ENCODE measurements at places on chromosomes 2 and 18.

- no peak for DNase-seq
Observed at GRCh38 chr18:27808683-27809082, 368.2 kb downstream of the CDH2 start.

GRCh38 chr2:54546923-54547720, 91.0 kb downstream of the SPTBN1 start:
- no peak for DNase-seq

- DNase-seq, result no peak
Observed at GRCh38 chr2:30257266-30258214, 26.2 kb downstream of the LBH start.

DNA sequence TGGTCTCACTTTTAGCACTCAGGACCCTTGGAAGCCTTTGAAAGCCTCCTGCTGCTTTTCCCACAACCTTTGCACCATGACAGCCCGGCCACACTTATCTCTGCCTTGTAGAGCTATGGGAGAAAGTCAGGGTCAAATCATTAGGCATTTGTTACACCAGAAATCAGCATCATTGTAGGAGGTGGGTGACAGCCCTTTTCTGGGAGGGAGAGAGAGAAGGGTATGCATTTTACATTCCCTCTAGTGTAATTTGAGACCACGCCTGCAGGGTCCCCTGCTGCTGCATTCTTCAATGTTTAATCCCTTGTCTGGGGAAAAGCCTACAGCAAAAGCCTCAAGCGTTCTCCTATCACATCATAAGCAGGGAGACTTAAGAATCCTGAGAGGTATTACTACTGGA, 766.8 kb upstream of the FAM98A start:
- no peak for DNase-seq

- no peak for DNase-seq
Observed at GRCh38 chr2:108454440-108454839, 5.4 kb downstream of the GCC2 start.

DNA sequence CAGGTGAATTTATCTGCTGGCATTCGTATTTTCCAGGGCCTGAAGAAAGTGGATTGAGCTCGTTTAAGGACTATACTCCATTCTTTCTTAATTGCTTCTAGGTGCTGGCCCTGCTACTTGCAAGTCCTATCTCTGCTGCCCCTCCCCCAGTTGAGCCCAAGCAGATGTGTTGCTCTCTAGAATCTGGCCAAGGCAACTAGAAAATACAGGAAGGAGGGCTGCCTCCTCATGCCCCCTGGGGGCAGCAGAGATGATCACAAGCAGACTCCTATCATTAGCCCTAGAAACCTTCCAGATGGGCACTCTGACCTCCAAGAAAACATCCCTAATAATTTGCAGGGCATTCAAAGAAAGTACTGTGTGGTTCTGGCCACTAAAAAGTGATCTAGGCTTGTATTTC, 72.5 kb upstream of the CYP26B1 start:
- DNase-seq, result no peak

GRCh38 chr2:121372082-121372481, 87.1 kb upstream of the TFCP2L1 start:
- no peak for DNase-seq

DNA sequence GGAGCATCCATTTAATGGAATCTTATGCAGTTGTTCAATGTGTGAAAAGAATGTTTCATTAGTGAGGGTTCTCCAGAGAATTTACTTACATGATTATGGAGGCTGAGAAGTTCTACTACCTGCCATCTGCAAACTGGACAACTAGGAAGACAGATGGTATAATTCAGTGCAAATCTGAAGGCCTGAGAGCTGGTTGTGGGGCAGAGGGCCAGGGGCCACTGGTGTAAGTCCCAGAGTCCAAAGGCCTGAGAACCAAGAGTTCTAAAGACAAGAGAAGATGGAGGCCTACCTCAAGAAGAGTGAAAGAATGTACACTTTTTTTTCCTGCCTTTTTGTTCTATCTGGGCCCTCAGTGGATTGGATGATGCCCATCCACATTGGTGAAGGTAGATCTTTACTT, 114.8 kb downstream of the DDX1 start:
- no peak for DNase-seq

DNA sequence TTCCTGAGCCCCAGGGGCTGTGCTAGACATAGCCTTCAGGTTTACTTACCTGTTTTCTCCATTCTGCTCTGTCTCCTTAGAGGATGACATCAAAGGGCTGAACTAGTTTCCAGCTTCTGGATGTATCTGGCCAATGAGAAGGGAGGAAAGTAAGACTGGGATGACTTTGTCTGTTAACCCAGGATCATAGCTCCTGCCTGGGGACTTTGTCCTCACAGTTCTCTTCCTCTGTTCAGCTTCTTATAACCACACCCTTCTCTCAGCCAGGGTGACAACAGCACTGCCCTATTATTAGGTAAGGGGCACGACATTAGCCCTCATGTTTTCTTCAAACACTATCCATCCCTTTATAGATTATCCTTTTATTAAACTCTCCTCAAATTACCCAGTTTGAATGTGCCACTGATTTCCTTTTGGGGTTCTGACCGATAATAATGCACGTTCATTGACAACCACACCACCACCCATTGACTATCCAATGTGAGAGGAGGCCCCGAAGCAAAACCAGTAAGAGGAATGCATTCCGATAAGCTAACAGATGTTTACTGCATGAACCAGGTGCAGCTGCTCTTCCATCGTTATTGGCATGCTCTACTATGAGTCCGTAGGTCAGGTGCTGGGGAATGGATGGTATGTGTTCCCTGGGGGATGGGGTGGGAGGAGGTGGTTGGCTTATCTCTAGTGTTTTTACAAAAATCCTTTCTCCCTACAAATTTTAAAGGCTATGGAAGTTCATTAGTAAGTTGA, 23.5 kb downstream of the TSN start:
- no peak for DNase-seq

DNA sequence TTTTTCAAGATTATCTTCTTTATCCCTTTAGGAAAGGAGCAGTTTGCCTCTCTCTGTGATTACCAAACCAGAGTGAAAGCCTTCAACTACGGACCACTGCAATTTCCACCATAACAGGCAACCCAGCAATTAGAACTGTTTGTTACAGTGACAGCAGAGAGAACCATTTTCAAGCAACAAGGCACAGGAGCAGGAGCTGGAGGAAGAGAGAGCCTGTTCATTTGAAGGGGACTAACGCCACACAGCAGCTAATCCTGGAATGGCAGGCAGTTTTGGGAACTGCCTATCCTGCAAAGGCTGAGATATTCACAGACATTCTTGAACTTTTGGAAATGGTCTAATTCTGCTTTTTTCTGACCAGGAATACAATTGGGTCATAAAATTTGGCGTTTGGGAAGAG, 1541.9 kb upstream of the PIK3C3 start:
- DNase-seq, result peak; percentile 40

GRCh38 chr18:73768043-73768442, 379.6 kb downstream of the FBXO15 start:
- no peak for DNase-seq

GRCh38 chr2:204313256-204313655, 232.0 kb upstream of the PARD3B start:
- no peak for DNase-seq

GRCh38 chr2:189959450-189959849, 103.1 kb downstream of the MSTN start:
- DNase-seq, result no peak

DNA sequence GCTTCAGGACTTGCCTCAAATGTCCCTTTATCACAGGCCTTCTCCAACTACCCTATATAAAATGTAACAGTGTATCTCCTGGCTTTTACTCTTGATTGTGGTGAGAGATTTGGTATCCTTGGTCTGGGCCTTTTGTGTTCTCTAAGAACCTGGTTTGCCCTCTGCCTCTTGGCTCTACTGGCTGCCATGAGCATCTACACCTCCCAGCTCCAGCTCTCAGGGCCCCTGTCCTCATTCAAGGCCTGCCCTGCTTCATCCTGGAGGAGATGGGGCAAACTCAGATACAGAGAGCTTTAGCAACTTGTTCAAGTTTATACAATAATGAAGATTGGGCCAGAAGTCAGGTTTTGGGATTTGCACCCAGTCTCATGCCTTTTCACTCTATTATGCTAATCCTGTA, 45.0 kb downstream of the QPCT start:
- no peak for DNase-seq

DNA sequence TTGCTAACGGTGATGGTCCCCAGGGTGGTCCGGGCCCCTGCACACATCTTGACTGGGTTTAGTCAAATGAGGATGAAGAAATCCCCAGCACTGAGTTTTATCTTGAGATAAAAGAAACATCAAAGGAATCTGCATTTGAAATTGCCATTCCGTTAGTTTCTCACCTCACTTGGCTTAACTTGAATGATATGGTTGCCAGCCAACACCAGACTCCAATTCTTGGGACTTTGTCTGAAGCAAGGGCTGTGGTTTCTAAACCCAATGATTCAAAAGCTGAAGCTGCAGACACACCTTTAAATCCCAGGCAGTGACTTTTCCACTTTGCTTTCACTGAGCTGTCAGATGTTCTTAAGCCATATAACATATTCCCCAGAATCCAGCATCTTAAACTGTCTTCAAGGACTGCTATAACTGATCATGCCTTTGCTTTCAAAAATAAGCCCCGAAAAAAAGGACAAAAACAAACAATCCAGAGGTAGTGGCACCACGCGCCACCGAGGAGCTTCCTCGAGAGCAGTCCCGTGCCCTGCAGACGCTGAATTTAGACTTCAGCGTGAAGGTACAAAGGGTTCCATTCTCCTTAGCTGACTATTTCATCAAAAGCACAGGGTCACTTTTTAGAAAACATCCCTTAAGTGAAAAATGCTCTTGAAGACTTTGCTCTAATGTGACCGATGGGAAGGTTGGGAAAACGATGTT, 189.3 kb downstream of the HDAC4 start:
- no peak for DNase-seq

GRCh38 chr2:71788601-71789240, 335.4 kb downstream of the DYSF start:
- DNase-seq, result no peak

- DNase-seq, result no peak
Observed at GRCh38 chr18:52897611-52898484, 557.9 kb downstream of the DCC start.

DNA sequence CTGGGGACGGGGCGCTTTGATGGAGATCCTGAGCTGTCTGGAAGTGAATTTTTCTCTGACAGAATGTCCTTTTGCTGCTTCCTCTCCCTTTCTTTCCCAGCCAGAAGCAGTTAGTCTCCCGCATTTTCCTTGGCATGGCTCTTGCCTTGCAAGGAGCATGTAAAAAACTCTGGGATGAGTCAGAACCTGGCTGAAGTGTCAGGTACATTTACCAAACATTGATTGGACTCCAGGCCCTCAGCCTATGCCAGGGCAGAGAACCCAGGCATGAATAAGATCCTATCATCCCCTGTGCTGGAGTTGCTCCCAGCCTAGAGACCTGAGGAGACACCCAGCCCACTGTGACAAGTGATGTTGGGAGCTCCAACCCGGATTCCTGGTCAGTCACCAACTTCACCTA, 21.6 kb downstream of the STON1 start:
- no peak for DNase-seq

DNA sequence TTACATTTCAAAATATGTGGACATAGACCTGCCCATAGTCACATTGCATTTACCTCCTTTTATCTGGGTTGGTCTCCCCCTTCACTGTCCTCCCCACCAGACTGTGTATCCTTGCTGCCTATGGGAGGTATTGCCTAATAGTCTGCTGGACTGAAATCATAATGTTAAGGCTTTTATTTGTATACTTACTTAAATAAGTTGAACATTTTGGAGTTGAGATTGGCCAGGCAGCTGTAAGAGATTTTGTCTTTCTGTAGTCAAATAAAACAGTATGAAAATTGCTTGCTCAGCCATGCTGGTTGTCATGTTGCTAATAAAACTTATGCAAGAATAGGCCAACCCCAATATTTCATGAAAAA, 280.9 kb downstream of the PTPRM start:
- no peak for DNase-seq

DNA sequence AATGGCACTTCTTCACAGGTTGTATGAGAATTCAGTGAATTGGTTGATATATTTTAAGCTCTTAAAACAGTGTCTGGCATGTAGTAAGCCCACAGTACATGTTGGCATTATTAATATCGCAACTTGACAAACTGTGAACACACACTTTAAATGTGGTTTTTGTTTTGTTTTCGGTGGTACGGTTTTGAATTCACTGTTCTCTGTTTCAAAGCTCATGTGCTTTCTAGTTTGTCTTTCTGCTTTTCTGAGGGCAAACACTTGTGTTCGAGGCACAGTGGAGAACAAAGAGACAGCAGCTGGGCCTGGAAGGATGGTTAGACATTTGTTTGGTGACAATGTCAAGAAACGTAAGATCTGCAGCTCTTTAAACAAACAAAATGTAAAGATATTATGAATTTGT, 276.5 kb upstream of the MC4R start:
- no peak for DNase-seq

GRCh38 chr2:241852981-241853631, 5.6 kb downstream of the PDCD1 start:
- DNase-seq, result no peak

DNA sequence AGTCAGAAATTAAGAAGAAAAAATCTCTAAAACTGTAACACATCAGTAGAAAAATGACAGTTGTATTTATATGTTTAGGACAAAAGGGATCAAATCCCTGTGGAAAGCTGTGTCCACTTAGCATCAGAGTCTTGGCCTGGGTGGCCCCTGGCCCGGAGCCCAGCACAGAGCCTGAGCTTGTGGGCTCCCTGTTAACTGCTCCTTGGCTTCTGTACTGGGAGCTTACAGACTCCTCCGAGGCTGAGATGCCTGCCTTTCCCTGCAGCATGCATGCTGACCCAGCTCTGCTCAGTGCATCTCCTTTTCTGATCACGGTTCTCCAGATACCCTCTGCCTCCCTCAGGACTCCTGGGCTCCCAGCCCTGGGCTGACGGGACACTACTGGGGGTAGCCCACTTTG, 98.1 kb downstream of the DCDC2C start:
- DNase-seq, result no peak

GRCh38 chr2:100767224-100767653, 52.7 kb upstream of the NPAS2 start:
- DNase-seq, result no peak

DNA sequence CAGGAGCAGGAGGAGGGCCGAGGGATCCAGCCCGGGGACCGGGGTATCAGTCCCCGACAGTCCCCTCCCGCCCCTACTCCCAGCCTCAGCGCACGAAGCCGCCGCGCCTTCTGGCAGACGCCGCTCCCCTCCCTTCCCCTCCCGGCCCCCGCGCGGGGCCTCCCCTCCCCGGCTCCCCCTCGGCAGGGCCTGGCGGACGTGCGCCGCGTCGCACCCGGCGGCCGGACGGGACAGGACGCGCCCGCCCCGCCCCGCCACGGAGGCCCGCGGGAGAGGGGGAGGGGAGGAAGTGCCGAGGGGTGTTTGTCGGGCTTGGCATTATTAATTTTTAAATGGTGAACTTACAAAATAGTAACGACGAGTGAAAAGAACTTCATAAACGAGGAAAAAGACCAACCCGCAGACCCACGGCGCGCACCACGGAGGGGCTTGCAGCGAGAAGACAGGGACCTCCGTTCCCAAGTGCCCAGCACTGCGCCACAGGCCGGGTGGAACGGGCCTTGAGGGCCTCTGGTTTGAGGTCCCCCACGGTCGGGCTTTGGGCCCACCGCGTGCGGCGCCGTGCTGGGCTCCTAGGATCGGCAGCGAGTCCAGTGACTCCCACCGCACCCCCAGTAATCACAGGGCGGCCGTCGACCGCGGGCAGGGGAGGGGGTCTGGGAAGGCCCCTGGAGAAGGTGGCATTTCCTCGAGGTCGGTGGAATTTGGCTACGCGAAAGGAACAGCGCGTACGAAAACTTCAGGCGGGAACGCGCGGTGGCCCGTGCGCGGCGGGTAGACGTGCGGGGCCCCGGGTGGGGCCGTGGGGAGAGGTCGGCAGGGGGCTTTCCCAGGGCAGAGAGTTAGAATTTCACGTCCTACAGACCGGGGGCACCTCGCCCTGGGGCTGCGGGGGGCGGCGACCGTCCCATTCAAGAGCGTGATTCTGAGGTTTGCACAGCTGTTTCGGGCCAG, 954 bp upstream of the CTDSP1 start:
- DNase-seq, result no peak

Measured in NCI-H1694 (cell line).